Fibroblast of gingiva (primary cell): ENCODE measurements at places on chromosomes 5 and 9.

GRCh38 chr5:68740226-68740910, 353.4 kb upstream of the SLC30A5 start:
- no peak for DNase-seq

DNA sequence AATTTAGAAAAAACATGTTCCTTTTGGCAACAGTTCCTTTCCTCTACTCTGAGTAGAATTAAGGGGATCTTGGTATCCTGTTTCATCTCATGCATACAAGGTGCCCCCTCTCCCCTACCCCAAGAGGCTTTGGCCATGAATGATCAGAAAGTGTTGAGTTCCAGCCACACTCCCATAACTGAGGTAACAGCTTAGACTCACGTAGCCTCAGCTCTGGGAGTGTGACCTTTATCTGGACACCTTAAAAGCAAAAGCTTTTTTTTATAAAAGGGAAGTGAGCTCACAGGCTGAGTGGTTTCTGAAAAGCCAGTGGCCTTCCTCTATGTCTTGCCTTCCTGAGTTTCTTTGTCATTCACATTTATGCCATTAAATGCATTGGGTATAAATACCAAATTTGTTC, 900 bp upstream of the HAVCR2 start:
- DNase-seq, result no peak

- DNase-seq, result no peak
These were observed 56.6 kb downstream of the SMIM23 start for GRCh38 chr5:171841984-171842776.

GRCh38 chr5:1959725-1960581, 77.2 kb upstream of the IRX4 start:
- no peak for DNase-seq

GRCh38 chr5:53362521-53362941, 117.9 kb upstream of the FST start:
- DNase-seq, result peak; percentile 94

- DNase-seq, result no peak
These were observed 182.2 kb downstream of the TRIO start for GRCh38 chr5:14325369-14325768.

GRCh38 chr5:97142521-97143254, at the start of gene LIX1:
Gene LIX1, minus strand, starts transcription at chr5:97142611. Its CDS starts 35 bp downstream, at chr5:97142576.
- DNase-seq, result peak; percentile 28

DNA sequence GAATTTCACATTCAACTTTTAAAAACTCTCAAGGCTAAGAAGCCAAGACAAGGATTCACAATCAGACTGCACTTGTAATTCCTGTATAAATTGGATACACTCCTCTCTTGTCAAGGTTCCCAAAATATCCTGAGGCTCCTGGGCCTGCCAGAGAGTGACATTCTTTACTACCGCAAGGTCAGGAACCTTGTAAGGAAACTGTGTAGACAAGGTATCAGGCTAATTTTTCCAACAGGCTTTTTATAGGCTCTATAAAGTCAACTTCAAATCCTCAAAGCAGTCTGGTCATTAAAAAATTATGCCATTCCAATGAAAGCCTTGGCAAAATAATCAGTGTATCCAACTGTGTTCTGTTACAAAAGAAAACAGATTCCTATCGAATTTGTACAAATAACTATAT, 15.5 kb upstream of the PAIP1 start:
- no peak for DNase-seq

DNA sequence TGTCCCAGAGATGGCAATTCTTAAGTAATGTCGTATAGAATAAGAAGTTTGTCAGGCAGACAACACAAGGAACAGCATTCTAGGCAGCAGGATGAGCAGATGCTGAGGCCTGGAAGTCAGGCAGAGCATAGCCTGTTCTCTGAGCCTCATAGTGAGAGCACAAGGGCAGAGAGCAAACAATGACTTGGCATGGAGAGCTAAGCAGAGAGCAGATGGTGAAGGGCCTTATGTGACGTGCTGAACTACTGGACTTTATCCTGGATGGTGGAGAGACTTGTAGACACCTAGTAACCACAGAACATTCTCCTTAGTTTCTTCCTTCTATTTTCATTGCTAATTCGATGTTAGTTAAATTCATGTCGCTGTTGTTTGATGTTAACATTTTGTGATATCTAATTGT, 60.1 kb downstream of the KCTD16 start:
- DNase-seq, result no peak

DNA sequence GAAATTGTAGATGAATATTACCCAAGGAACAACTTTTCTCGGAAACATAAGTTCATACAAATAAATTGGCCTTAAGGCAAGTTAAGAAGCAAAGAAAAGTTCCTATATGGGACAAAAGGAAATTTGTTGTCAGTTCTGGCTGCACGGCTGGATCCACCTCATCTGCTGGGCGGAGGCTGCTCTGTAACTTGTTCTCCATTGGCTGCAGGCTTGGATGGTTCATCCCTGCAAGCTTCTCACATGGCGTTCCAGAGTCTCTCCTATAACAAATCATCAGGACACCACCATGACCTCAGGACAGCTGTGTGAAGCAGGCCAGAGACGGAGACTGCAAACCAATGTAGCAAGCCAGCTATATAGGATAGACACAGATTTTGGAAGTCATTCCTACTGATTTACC, 81.4 kb upstream of the DAB2 start:
- no peak for DNase-seq

GRCh38 chr5:134112726-134113362, 1.6 kb upstream of the TCF7 start:
- DNase-seq, result no peak

DNA sequence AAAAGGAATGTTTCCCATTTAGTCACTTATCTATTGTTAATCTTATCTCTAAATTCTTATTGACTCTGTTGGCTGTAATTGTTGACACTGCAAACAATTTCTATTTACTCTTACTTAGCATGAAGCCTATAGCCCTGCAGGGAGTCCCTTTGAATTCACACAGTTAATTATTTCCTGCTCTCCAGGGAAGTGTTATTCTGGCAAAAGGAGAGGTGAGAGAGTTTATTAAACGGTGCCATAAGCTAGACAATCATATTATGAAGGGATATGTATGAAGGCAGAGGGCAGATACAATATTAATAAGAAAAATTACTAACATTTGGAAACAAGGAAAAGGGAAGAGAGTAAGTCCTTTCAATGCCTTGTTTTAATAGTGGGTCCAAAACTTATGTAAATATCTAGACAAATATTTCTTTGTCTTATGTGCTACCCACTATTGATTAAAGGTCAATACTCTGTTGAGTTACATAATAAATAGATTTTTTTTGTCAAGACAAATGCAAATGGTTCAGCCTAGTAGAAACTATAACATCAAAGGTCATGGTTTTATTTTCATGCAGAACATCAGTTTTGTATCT, 107.1 kb downstream of the CDH18 start:
- no peak for DNase-seq

GRCh38 chr9:1979741-1980367, 35.3 kb upstream of the SMARCA2 start:
- DNase-seq, result peak; percentile 91

DNA sequence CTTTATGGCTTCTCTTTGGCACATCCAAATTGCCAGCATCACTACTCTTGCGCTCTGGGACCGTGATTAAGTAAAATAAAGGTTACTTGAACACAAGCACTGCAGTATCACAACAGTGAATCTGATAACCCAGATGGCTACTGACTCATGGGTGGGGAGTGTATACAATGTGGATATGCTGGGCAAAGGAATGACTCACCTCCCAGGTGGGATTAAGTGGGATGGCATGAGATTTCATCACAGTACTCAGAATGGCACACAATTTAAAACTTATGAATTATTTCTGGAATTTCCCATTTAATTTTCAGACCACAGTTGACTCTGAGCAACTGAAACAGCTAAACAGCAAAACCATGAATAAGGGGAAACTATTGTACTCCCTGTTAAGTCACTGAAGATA, 4.3 kb downstream of the GFM2 start:
- peak; percentile 51 for DNase-seq
